GM23338 (cell line): ENCODE measurements at places on chromosomes 5 and 9.

DNA sequence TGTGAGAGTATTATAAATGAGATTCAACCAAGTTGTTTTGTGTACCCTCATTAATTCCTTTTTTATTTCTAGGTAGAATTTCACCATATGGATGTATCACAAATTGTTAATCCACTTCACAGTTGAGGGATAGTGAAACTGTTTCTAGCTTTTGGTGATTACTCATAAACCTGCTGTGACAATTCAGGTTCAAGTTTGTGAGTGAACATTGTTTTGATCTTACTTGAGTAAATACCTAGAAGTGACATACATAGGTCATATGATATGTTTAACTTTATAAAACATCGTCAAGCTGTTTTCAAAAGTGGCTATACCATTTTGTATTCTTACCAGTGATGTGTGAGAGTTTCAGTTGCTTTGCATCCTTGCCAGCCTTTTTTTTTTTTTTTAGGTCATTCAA lies 112.9 kb downstream of the CAMK4 start:
- no peak for DNase-seq

- peak; percentile 34 for DNase-seq
Measured at GRCh38 chr5:118554981-118555380, 433.4 kb downstream of the DTWD2 start.

- DNase-seq, result no peak
Measured at GRCh38 chr5:3301306-3301705, 294.3 kb upstream of the IRX1 start.

GRCh38 chr9:116998305-116998704 lies 311.2 kb downstream of the TRIM32 start:
- peak; percentile 67 for DNase-seq

GRCh38 chr9:83060556-83060955 lies 2.4 kb downstream of the RASEF start:
- no peak for DNase-seq

GRCh38 chr5:1886846-1887587 lies 4.3 kb upstream of the IRX4 start:
- DNase-seq, result no peak

DNA sequence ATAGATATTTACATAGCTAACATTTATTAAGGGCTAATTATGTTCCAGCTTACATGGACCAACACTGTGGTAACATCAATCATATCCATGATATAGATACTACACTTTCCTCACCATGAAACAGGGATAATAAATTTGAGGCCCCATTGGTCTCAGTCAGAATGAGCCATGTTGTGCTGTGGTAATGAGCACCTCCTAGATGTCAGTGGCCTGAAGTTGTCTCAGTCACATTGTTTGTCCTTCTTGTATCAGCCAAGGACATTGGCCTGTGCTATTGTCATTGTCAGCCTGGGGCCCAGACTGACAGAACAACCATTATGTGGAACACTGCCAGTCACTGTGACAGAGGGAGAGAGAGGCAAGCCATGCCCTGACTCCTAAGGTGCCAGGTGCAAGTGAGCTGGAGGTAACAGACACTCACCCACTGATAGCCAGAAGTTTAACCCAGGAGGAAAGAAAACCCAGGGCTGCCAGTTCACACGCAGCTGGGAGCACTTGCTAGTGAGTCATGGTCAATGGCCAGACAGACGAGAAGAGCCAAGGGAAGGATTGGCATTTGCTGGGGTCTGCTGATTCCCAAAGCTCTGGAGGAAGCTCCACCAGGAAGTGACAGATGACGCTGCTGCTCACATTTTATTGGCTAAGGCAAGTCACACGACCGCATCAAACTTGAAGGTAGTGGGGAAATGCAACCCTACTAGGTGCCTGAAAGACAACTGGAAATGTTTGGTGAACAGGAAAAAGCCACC lies 224.2 kb downstream of the MELK start:
- no peak for DNase-seq

GRCh38 chr5:54360089-54360488 lies 49.7 kb upstream of the ARL15 start:
- DNase-seq, result peak; percentile 17

- DNase-seq, result peak; percentile 46
Measured at GRCh38 chr9:113506090-113506589, 42.6 kb downstream of the RGS3 start.

- no peak for DNase-seq
Measured at GRCh38 chr5:23468658-23469057, 38.8 kb upstream of the PRDM9 start.

DNA sequence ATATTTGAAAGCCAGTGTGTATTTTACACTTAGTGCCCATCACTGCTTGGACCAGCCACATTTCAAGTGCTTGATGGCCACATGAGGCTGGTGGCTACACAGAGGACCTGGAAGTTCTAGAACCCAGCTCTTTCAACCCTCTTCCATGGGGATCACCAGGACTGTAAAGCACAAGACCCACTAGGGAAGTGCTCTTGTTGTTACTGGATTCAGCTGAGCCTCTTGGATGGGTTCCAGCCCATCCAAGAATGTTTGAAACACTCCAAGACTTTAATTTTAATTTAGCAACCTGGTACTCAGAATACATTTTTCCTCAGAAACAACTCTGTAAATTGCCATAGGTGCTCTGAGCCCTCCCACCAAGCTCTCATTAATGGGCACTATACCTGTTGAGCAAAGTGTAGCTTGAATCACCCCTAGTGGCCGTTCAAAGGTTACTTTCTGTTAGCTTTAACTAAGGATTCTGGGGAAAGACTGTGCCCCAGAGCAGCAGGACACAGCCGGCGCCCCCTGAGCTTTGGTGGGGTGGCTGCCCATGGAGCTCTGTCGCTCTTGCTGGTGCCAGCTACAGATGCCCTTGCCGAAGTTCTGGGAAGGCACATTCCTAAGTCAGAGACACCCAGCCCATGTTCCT lies 212.4 kb downstream of the HSD17B3 start:
- peak; percentile 20 for DNase-seq

DNA sequence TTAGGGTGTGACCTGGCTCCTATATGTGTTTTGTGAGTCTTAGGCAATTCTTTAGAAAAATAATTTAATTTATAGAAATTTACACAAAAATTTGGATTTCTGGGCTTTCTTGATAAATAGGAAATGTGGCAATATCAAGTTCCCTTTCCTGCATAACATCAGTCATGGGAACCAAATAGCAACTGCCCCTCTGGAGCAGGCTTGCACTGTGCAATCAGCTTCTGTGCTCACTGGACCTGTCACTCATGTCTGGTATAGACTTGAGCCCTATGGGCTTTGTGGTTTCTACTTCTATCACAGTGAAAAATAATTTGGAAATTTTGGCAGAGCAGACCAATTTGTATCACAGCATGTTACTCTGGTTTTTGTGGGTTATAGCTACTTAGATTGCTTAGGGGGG lies 131.7 kb downstream of the ADGRV1 start:
- DNase-seq, result no peak

DNA sequence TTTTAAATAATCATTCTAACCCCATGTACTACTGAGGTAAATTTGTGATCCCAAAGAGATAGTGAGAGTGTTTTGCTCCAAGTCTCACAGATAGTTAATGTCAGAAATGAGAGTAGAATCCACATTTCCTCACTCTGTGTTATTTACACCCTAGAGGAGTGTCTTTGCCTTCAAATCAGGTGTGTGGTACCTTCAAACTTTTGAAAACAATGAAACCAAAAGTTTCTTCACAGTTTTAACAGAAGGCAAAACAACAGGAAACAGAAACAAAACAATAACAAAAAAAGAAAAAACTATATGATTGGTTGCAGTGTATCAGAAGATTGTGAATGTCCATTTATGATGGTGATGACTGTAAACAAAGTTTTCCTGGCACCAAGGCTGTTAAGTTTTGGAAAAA lies 85.9 kb downstream of the ERBIN start:
- DNase-seq, result no peak

GRCh38 chr9:21810388-21810787 lies 8.0 kb downstream of the MTAP start:
- DNase-seq, result no peak

DNA sequence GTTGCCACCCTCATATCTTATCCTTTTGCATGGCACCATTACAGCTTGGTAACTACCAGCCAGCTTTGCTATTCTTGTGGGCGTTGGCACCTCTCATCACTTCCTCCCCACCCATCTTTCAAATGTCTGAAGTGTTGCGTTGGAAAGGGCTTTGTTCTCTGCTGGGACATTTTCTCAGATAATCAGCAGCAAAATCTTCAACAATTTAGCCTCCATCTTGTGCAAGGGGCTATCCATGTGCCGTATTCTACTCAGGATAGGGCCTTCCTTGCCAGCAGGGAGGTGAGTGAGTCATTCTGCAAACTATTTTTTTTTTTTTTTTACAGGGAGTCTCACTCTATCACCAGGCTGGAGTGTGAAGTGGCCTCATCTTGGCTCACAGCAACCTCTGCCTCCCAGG lies 62.1 kb upstream of the NUDT12 start:
- DNase-seq, result no peak

- no peak for DNase-seq
Measured at GRCh38 chr5:129097498-129098296, 3.1 kb downstream of the ISOC1 start.

DNA sequence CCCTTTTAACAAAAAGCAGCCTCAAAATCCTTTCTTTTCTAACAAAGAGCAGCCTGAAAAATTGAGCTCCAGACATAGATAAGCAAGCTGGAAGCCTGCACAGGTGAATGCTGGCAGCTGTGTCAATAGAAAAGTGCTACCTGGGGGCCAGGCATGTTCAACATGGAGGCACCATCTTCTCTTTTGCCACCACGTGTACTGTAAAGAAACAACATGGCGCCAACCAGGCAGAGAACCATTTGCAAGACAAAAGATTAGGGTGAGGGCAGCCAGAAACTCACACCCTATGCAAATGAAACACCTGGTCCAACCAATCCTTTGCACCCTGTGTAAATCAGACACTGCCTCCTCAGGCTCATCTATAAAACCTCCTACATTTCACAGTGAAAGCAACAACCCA lies 96.0 kb downstream of the ACTL7B start:
- no peak for DNase-seq

DNA sequence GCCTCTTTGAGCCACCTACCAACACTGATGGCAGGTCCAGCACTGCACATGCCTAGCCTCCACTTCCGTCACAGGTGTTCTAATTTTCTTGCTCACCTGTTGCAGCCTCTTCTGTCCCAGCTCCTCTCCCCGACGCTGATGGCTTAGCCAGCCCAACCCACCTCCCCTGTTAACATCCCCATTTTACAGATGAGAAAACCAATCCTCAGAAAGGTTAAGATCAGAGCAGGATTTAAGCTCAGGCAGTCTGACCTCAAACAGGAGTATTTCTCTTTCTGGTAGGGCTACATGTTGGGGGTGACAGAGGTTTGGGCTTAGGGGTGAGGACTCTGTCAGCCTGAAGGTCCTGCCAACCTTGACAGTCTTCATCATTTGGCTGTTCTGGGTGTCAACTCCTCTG lies 74.5 kb upstream of the PITX1 start:
- DNase-seq, result no peak

GRCh38 chr9:129888293-129889121 lies 53.2 kb downstream of the USP20 start:
- DNase-seq, result no peak

GRCh38 chr9:19967216-19967887 lies 178.5 kb upstream of the SLC24A2 start:
- peak; percentile 21 for DNase-seq

GRCh38 chr5:1310118-1310517 lies 15.2 kb upstream of the TERT start:
- DNase-seq, result no peak

DNA sequence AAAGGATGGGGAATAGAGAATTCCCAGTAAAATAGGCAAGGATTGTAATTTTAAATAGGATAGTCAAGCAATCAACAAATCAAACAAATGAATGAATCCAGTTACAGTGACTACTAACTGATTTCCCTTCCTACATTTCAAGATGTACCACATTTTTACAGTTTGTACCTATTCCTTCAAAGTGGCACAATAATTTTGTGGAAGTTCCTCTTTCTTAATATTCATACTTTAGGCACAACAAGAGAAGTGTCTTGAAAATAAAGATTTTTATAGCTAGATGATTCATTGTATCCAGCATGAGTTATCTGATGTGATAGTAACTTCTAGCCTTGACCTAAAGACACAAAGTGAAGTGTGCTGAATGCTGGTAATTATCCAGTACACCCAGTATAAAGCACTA lies 122.2 kb upstream of the ACOT12 start:
- no peak for DNase-seq

DNA sequence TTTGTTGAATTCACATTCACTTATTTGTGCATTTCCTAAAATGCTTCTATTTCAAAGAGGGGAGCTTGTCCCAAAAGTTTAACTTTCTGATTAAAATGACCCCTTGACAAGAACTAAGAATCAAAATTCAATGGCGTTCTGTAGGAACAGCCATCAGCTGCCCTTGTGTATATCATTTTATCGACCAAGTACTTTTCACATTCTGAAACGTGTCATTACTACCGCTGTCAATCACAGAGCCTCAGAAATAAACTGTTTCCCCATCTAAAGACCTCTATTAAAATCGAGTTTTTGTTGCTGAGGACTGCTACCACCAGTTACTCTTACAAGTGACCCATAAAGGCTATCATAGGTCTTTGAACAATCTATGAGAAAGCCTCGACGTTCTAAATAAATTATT lies 1.6 kb upstream of the FOXD1 start:
- DNase-seq, result no peak

- peak; percentile 22 for DNase-seq
Measured at GRCh38 chr5:67053229-67053628, 143.4 kb downstream of the CD180 start.

GRCh38 chr5:39379693-39380092 lies 15.4 kb upstream of the C9 start:
- no peak for DNase-seq

GRCh38 chr5:68255305-68256120 lies 40.0 kb downstream of the PIK3R1 start:
- DNase-seq, result no peak

GRCh38 chr9:134191455-134192209 lies 27.3 kb upstream of the RNU6ATAC start:
- no peak for DNase-seq

DNA sequence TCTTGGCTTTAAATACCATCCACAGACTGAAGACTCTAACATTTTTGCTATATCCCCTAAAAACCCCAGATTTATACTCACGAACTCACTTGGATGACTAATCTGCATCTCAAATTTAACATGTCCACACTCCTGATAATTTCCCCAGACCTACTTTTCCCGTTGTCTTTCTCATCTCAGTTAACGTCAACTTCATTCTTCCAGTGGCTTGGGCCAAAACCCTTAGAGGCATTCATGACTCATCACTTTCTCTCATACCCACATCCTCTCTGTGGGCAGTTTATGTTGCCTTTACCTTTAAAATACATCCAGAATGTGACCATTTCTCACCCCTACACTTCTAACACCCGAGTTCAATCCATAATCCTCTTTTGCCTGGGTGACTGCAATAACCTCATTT lies 96.7 kb downstream of the EDIL3 start:
- no peak for DNase-seq
